Activated CD4-positive, alpha-beta T cell treated with anti-CD3 and anti-CD28 coated beads for 48 hours (primary cell): ENCODE measurements at places on chromosomes 7 and 10.

DNA sequence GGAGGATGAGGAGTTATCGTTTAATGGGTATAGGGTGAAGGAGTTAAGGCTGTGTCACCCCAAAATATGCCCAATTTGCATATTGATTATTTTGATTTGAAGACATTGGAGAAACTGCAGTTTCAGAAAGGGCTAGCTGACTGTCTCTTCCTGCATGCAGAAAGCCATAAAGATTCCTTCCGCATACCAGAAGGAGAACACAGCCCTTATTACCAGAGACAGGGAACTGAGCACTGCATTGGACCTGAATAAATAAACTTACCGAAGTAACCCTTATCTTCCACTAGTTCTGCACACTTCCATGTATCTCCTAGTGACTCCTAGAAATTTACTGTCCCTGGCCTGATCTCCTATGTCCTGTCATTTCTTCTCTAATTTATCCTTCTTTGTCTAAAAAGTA is 821.9 kb upstream of the AUTS2 start:
- no peak for DNase-seq

DNA sequence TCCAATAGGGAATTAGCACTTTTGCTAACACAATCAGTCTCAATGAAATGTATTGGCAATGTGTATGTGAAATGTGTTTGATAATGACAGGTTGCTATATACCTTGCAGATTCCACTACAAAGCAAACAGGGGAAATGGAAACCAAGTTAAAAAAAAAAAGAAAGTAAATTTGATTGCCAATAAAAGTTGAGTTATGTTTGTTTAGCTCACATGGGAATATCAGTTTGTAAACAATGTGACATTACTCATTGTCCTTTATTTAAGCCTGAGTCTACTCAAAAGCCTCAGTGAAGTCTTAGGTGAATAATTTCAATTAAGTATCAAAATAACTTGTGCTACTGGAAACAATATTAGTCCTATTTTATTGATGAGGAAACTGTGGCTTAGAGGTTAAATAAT is 285.2 kb downstream of the CACNA2D1 start:
- DNase-seq = no peak

GRCh38 chr7:910441-910861 is 34.1 kb downstream of the GET4 start:
- no peak for DNase-seq

DNA sequence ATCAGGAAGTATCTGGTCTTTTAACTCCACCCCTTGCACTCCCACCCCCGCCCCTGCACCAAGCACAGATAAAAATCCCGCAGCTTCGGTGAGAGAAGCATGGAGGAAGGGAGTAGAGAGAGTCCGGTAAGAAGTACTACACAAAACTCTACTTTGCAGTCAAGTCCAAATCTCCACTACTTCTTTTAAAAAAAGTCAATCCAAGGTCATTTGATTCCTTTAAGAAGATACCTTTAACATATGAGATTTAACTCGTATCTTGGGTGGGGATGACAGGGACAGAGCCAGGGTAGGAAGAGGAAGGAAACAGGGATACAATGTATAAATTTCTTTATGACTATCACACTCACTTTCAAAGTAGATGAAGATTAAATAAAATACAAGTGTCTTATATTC is 132.1 kb downstream of the NRBF2 start:
- peak; percentile 44 for DNase-seq

DNA sequence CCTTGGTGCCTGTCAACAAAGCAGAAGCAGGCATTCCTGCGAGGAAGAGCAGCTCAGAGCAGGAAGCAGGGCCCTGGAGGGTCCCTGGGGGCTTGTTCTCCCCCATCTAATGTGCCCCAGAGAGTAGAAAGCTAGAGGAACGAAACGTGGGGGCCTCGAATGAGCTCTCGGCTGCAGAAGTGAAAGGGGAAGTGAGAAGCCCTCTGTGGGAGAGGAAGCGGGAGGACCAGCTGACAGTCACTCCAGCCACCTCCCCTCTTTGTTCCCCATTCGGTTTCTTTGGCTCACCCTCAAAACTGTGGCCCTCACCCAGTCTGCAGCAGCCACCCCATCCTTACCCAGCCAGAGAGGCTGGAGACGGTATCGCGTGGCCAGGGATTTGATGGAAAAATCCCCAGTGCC is 25.0 kb downstream of the C10orf105 start:
- peak; percentile 35 for DNase-seq

DNA sequence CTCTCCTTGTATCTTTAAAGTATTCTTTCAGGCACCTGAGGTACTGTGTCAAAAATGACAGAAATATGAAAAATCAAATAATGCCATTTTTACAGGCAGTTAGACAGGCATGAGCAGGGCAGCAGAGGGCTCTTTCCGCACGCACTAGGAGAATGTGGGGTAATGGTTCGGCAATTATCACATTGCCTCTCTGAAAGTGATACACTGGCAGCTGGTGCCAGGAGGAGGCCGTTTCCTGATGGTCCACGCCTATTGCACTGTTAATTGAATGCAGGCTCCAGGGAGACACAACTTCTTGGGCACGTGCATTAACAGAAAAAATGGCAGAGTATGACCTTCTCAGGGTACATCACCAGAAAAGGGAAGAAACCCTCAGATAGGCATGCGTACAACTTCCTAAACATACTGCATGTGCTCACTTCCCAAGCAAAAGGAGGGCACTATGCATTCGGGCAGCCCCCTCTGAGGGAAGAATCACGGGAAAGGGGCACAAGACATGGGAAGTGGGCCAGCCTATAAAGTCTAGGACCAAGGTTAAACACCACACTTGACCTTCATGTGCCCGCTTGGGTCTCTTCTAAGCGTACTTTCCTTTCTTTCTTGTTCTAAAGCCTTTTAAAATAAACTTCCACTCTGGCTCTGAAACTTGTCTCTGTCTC is 161.7 kb downstream of the TNS3 start:
- no peak for DNase-seq

DNA sequence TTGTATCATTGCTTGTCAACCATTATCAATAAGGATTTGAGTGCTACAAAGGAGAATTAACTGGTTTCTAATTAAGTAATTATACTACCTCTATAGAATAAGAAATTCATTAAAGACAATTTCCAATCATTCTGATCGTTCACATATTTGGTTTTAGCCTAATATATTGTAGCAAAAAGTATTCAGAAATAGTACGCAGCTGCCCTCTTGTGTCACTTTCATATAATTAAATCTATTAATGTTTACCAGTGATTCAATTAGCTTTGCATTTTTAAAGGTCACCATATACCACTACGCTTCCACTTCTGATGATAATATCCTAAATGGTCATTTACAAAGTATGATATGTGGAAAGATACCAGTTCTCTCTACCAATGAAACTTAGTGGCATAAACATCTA is 128.3 kb downstream of the NEBL start:
- DNase-seq = no peak
